ENCODE measurements at places on chromosomes 2 and 18. TPM values are rescaled to one million over a fixed set of nuclear protein-coding genes. Genes with fewer than 3 reads are reported as not detected.

Gene ICA1L
- total RNA-seq: 2.0 TPM

Gene CERKL
- under 0.01 TPM for total RNA-seq

Gene TAF1B
- 32.3 TPM for total RNA-seq

Gene SCYGR6
- not detected for total RNA-seq

Gene CYRIA
- total RNA-seq: under 0.01 TPM

Gene VWC2L
- total RNA-seq: not detected

Gene CRYGD
- 0.33 TPM for total RNA-seq

Gene ANKRD53
- 1.8 TPM for total RNA-seq
